NCI-H2107 (cell line): ENCODE measurements at places on chromosomes 7 and 10.

GRCh38 chr7:76069238-76069638 lies 21.3 kb downstream of the MDH2 start:
- DNase-seq, result no peak

GRCh38 chr7:7851381-7851780 lies 117.2 kb upstream of the GLCCI1 start:
- DNase-seq, result no peak

- no peak for DNase-seq
These were observed 228.6 kb upstream of the TMEM72 start for GRCh38 chr10:44682507-44682906.

- peak; percentile 90 for DNase-seq
These were observed 21.5 kb upstream of the TMEM213 start for GRCh38 chr7:138776166-138776833.

DNA sequence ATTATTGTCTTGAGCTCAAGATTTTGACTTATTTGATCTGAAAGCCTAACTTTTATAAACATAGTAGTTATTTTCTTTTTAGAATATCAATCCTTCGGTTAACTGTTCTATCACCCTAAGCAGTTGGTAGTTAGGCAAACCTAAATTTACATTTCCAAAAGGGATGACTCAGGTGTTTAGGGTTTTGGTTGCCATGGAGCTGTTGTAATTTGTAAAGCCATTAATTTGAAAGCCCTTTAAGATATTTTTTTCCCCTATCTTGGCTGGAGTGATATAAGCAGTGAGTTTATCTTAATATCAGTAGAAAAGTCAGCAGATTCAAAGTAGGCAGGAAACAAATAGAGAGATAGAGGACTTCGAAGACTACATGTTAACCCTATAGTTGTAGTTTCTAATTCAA lies 1472.6 kb upstream of the CELF2 start:
- no peak for DNase-seq

DNA sequence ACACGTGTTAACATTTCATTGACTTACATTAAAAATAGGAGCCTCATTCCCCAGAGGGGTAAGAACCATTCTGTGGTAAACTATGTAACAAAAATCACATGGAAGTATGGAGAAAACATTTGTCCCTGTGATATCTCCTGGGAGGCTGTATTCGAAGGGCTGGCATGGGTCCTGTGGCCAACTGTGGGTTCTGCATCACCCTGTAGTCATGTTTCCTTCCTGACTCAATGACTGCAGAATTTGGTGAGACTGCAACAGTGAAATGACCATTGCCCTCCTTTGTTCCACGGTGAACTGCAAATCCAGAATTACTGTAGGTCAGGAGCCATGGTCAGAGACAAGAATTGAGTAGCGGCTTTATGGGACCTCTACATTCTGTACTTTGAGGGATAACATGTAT lies 3.6 kb upstream of the ZEB1 start:
- no peak for DNase-seq

DNA sequence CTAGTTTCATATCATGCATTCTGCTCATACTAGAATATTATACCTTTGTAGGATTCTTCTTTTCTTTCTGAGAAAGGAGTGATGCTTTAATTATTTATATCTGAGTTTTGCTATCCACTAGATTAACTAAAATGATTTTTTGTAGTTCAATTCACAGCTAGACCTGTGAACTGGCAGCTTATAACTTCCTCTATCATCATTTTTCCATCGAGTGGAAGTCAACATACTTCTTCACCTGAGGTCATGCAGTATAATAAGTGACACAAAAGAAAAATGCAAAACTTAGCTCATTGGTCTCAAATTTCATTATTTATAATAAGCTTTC lies 8.0 kb downstream of the LRRN3 start:
- DNase-seq, result no peak

- no peak for DNase-seq
These were observed 148.5 kb downstream of the ZNF438 start for GRCh38 chr10:30883116-30883515.

DNA sequence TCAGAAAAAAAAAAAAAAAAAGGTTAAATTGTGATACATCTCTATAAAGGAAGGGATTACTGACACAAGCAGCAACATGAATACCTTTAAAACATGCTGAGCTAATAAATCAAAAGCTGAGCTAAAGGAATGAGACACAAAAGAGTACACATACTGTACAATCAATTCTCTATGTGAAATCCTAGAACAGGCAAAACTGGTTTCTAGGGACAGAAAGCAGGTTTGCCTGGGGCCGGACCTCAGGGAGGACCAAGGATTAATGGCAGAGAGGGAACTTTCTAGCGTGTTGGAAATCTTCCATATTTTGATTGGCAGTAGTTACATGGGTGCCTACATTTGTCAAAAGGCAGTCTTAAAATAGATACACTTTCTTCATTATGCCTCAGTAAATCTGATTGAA lies 52.5 kb downstream of the KLRG2 start:
- DNase-seq, result no peak

- DNase-seq, result no peak
These were observed 120.3 kb upstream of the ADAM12 start for GRCh38 chr10:126508535-126509040.

GRCh38 chr10:33623669-33624068 lies 289.2 kb upstream of the NRP1 start:
- no peak for DNase-seq

DNA sequence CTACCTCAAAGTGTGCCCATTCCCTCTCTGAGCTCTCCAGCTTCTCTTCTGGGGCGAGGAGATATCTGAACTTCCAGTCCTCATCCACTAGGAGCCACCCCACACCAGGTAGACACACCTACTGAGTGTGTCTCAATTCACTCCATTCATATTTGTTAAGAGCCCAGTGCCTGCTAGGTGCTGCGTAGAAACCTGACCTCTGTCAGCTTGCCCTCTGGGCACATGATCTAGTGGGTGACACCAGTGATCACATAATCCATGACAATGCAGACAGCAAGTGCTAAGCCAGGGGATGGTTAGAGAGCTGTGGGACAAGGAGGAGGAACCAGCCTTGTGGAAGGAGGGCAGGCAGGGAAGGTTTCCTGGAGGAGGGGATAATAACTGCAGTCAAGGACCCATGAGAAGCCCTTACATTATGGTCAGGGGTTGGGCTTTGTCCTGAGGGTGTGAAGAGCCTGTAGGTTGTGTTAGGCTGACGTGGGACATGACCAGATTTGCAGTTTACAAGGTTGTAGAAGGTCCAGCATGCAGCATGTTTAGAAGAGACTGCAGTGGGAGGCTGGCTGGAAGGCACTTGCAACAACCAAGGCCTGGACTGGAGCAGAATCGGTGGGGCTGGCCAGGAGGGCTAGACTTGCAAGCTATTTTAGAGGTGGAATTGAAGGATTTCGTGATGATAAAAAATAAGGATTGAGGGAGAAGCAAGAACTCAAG lies 81.8 kb downstream of the COL13A1 start:
- no peak for DNase-seq

DNA sequence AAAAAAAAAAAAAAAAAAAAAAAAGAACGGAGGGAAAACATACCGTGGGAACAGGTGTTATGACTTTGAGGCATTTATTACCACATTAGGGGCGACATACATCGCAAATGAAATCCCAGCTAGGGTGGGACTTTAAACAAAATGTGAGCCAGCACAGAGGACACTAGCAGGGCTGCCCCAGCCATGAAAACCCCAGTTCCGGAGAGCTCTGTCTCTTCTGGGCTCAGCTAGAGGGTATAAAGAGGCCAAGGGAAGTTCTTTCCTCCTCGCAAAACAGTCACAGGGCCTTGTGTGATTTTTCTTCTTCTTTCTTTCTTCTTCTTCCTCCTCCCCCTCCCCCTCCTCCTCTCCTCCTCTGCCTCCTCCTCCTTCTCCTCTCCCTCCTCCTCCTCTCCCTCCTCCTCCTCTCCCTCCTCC lies 59.9 kb upstream of the ECHDC3 start:
- no peak for DNase-seq

- DNase-seq, result no peak
These were observed 751 bp downstream of the PAX2 start for GRCh38 chr10:100745882-100746783.

DNA sequence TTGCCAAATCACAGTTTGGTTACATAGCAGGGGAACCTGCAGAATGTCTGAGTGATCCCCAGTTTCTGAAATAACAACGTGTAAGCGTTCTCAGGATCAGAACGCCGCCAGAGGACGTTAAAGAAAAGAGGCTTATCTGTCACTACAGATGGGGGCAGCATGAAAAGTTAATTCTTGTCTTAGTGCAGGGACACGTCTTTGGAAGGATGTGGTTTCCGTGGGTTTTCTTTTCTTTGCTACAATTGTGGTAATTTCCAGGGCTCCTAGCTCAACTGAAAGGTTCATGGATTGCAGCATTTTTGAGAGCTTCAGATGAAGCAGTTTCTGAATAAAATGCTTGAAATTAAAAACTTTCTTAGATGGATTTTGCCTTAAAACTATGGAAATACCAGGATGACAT lies 106.6 kb downstream of the PRKCQ start:
- DNase-seq, result no peak

DNA sequence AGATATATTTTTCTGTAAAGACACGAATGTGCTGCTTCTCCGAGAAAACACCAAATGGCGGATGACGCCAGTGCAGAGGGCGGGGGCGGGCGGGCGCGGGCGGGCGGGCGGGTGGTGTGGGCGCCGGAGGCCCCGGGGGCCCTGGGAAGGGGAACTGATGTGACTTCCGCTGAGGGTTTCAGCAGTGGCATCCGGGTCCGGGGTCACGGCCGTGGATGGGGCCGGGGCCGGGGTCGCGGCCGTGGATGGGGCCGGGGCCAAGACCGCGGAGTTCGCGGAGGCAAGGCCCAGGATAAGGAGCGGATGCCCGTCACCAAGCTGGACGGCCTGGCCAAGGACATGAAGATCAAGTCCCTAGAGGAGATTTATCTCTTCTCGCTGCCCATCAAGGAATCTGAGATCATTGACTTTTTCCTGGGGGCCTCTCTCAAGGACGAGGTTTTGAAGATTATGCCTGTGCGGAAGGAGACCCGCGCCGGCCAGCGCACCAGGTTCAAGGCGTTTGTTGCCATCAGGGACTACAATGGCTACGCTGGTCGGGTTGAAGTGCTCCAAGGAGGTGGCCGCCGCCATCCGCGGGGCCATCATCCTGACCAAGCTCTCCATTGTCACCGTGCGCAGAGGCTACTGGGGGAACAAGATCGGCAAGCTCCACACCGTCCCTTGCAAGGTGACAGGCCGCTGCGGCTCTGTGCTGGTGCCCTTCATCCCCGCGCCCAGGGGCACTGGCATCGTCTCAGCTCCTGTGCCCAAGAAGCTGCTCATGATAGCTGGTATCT lies 20.3 kb upstream of the IGF2BP3 start:
- no peak for DNase-seq

DNA sequence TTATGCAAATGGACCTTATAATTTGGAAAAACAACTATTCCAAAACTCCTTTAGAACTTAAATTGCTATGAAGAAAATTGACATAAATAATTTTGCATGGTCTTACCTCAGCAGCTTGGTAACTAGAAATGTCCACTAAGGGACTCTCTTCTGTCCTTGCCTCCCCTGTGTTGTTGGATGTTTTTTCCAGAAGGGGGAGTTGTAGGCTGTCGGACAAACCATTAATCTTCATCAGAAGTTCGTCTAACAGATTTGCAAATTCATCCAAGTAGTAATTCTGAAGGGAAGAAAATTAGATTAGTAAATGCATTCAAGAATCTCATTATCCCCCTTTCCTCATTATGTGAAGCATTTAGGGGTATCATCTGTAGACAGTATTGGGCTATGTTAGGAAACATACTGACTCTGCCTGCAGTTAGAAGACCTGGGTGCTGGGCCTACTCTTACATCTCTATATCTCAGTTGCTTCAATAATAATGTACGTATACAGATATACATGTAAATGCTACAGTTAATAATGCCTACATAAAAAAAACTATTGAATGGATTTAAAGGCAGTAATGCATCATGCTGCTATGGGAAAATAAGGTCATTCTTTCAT lies 155.6 kb downstream of the PKD1L1 start:
- no peak for DNase-seq

- DNase-seq, result no peak
These were observed 7.1 kb downstream of the FKBP14 start for GRCh38 chr7:30019387-30019786.

GRCh38 chr10:83127942-83128575 lies 1011.2 kb upstream of the GHITM start:
- no peak for DNase-seq

- DNase-seq, result no peak
These were observed 6.3 kb upstream of the IL2RA start for GRCh38 chr10:6068422-6068821.

- no peak for DNase-seq
These were observed 287.7 kb downstream of the NRG3 start for GRCh38 chr10:82162549-82163195.
